ENCODE measurements at places on chromosomes 16 and 17.

DNA sequence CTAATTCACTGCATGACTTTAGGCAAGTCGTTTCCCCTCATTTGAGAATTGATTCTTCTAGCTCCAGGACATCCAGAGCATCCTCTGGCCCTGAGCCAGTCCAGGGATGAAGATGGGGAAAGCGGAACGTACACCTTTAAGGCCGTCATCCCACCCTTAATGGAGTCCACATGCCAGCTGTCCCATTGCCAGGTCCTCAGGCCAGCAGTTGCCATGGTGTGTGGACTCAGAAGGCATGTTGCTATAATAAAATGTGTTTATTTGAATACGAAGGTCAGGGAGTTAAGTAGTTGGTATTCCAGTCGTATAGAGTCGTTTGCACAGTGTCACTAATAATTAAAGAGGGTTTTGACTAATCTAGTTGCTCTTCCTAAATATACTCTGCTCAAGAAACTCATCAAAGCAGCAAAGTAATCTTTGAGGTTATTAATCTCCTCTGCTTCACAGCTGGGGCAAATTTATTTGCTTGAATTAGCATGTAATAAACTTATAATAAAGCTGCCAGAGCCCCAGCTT lies 30.4 kb downstream of the CCDC182 start:
- DNase-seq: no peak

DNA sequence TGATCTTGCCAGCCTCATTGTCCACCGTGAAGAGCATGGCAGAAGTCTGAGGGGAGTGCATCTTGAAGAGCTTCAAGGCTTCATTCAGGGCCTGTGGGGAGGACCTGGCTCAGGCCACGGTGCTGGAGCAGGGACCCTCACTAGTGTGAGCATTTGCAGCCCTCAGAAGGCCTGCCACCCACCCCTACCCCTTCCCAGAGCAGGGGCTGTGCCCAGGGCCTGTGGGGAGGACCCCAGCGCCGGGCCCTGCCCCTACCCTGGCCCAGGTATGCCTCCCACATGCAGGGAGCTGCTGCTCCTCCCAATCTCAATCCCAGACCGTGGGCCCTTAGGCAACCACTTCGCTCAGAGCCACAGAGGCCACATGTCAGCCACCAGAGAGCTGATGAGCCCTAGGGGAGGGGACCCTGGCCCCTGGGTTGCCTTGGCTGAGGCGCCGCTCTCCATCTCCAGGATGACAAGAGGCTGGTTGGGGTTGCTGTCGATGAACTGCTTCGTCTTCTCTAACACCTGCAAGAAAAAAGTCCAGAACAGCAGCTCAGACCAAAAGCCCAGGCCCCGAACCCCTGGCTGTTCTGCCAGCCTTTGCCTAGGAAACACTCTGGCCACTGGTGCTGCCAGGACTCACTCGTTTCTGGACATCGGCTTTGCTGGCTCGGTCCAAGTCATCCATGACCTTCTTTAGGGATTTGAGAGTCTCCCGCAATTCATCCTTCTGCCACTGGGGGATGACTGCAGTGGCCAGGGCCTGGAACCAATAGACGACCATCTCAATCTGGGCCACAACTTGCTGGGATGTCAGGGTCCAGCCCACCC lies 1.8 kb upstream of the EXOSC6 start:
- peak; percentile 13 for DNase-seq

- DNase-seq: no peak
Observed at GRCh38 chr17:55259684-55260111, 5.1 kb upstream of the HLF start.

DNA sequence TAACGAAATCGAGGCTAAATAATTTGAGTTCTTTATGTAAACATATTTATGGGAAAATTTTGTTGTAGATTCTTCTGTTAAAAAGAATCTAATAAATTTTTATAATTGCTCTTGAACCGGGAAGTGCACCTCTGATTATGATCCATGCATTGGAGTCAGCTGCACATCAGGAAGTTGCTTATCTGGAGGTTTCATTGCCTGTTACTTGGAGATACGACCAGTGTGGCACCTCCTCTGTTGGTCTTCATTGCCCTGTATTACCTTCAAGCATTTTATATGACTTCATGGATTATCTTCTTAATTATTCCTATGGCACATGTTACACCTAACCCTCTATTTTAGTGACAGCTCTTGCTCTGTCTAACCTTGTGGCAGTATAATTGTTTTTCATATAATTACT lies 312.6 kb upstream of the TBX2 start:
- no peak for DNase-seq

- DNase-seq: no peak
Observed at GRCh38 chr16:56316545-56316944, 108.8 kb downstream of the AMFR start.

DNA sequence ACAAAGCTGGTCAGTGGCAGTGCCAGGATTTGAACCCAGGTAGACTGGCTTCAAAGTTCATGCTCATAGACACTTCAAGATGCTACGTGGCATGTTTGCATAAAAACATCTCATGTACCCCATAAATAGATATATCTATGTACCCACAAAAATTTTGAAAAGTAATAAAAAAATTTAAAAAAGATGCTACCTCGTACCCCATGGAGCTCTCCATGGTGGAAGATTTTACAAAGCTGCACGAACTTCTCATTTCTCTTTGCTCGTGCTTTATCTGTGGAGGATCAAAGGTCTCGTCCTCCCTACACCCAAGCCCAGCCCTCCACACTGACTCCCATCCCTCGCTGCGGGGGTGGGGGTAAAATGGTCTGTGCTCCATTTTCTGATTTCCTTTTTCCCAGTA lies 135.5 kb downstream of the HAPSTR1 start:
- DNase-seq: no peak

DNA sequence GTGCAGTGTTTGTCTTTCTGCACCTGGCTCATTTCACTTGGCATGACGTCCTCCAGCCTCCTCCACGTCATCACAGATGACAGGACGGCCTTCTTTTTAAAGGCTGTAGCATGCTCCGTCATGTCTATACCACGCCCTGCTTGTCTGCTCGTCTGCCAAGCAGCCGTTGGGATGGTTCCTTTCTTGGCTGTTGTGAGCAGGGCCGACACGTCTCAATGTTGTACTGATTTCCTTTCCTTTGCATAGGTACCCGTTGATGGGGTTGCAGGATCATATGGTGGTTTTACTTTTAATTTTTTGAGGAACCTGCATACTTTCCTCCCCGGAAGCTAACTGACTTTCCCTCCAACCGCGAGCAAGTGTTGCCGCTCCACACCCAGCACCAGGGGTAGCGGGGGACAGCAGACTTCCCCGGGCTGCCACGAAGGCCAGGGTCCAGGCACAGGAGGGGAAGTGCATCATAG lies 212.2 kb upstream of the ZNF469 start:
- no peak for DNase-seq

DNA sequence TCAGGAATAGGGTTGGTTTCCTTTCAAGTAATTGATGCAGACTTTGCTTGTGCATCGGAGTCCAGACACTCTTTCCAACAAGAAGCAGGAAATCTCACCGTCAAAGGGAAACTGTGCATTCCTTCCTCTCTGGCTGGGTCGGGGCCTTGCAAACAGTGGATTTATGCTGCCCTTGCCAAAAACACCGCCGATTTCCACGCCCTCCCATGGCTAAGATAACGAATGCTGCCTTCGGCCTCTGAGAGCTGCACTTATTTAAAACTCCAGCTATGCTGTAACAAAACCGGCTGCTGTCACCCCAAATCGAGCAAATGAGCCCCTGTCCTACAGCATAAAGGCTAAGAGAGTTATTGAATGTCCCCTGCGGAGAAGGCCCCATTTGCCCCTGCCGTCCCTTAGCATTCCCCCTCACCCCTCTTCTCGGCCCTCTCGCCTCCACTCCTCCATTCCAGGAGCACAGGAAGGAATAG lies 275.5 kb upstream of the IRX5 start:
- no peak for DNase-seq

- no peak for DNase-seq
Observed at GRCh38 chr16:15705064-15705565, 55.1 kb downstream of the NDE1 start.

DNA sequence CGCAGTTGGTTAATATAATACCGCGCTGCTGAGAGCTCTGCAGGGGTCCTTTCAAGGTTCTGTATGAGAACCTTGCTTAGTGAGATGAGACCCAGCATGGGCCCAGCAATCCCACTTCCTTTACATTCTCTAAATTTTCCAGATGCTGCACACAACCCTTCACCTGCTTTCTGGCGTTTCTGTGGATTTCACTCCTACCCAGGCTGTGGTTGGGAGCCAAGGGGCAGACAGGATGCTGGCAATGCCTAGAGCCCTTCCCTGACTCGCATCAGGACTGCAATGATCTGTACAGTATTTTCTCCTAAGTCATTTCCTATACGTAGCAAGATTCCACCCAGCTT lies 10.1 kb upstream of the PIPOX start:
- no peak for DNase-seq

- DNase-seq: no peak
Observed at GRCh38 chr16:2996298-2996697, 16.1 kb upstream of the PKMYT1 start.

Data from activated CD4-positive, alpha-beta T cell treated with anti-CD3 and anti-CD28 coated beads, Interleukin-2, amount 50 U/mL, for 4 hours (primary cell).